ENCODE measurements at places on chromosomes 16 and 17. TPM values are rescaled to one million over a fixed set of nuclear protein-coding genes. Genes with fewer than 3 reads are reported as not detected.

DNA sequence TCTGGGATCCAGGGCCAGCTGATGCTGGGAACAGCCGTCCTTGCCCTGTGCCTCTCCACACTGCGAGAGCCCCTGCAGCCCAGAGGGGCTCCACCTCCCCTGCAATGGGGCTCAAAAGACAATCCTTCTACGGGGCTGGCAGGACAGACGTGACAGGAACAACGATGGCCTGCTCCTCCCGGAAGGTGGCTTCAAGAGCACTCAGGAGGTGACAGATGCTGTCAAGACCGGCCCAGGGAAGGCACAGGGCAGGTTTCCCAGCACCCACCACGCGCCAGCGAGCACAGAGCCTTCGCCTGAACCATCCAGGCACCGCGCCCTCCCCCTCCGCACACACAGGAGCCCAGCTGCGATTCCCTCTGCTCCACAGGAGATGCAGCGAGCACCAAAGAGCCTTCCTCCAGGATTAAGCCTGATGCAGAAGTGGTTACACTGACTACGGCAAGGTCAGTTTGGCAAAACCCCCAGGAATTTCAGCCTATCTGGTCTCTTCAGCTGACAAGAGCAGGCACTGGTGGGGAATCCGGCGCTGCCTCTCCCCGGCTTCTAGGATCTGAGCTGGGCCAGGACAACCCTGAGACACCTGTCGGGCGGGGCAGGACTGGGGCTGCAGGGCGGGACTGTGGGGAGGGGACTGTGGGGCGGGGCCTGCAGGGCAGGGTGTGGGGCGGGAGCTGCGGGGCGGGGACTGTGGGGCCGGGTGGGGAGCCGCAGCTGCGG lies 103.4 kb downstream of the ZNF778 start:
- DNase-seq: no peak

DNA sequence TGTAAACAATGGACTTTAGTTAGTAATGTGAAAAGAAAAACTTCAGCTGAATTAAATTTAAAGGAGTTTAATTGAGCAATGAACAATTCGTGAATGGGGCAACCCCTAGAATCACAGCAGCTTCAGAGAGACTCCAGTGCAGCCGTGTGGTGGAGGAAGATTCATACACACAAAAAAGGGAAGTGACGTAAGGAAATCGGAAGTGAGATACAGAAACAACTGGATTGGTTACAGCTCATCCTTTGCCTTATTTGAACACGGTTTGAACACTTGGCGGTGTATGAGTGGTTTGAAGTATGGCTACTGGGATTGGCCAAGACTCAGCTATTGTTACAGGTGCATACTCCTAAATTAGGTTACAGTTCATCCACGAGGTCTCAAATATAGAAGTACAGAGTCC lies 460.4 kb upstream of the ASIC2 start:
- DNase-seq: no peak

DNA sequence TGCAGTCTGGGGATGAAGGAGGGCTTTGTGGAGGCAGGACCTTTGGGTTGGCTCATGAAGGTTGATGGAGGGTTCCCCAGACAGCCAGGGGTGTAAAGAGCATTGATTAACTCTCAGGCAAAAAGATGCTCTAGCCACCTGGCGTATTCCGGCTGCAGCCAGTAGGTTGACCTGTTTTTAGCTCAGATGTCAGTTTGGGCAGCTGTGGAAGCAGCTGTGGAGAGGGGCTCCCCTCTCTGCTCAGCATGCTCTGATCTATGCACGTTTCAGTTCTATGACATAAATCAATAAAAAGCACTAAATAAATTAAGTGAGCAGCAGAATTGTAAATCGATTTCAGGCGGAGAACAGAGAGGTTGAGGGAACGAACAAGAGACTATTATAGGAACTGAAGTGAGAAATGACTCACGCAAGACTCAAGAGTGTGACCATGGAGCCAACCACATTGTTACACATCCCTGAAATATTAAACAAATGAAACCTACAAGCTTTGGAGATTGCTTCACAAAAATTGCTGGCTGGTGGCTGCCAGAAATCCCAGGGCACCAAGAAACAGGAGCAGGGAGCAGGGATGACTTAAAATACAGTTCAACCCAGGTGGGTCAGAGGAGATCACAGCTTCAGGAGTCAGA lies 111.9 kb downstream of the GSG1L start:
- no peak for DNase-seq

DNA sequence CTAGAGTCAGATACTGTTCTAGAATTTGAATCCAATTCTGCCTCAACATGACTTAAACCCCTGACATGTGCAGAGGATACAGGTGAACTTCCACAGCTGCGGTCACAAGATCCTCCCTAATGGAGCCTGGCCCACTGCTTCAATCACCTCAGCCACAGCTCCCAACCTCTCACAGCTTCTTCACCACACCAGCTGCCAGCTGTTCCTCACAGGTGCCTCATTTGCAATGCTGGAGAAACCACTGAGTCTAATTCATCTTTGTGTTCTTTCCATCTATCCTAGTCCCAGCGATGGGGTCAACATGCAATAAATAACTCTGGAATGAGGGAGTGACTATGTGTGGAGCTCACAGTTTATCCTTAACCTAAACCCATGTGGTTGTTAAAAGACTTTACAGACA lies 72.0 kb upstream of the MAF start:
- DNase-seq: no peak

GRCh38 chr17:56912105-56912999 lies 1.5 kb downstream of the TRIM25 start:
- no peak for DNase-seq

- no peak for DNase-seq
Measured at GRCh38 chr16:62149631-62150030, 113.4 kb upstream of the CDH8 start.

DNA sequence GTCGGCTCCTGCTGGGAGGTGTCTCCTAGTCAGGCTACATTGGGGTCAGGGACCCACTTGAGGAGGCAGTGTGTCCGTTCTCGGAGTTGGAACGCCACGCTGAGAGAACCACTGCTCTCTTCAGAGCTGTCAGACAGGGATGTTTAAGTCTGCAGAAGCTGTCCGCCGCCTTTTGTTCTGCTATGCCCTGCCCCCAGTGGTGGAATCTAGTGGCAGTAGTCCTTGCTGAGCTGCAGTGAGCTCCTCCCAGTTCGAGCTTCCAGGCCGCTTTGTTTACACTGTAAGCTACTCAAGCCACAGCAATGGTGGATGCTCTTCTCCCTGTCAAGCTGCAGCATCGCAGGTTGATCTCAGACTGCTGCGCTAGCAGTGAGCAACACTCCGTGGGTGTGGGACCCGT lies 36.0 kb downstream of the ITFG1 start:
- no peak for DNase-seq

GRCh38 chr17:65398040-65398787 lies 163.2 kb downstream of the AXIN2 start:
- DNase-seq: no peak

TM4SF5 gene
- not detected for total RNA-seq

C16orf86 gene
- 1.4 TPM for total RNA-seq

SMIM36 gene
- not detected for total RNA-seq

OTOA gene
- not detected for total RNA-seq

GRCh38 chr17:39604911-39605491 lies 2.7 kb downstream of the NEUROD2 start:
- DNase-seq: no peak

GPRC5C gene
- 0.33 TPM for total RNA-seq

KLHDC4 gene
- total RNA-seq: 74.0 TPM

PMP22 gene
- not detected for total RNA-seq

DNA sequence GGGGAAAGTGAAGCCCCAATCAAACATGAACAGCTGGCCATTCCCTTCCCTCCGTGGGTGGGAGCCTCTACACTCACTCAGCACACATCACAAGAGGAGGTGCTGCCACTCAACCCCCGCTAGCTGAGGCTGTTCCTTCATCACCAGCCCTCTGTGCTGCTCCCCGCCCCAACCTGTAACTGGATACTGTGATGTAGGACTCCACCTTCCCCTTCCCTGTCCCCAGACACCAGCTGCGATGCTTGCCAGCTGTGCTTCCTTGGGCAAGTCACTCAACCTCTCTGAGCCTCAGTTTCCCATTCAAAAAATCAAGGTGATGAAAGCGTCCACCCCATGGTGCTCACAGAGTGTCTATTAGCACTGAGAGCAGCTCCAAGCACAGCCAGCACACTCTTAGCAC lies 273.2 kb downstream of the MRTFB start:
- no peak for DNase-seq

- peak; percentile 43 for DNase-seq
Measured at GRCh38 chr17:7717756-7718350, 309 bp downstream of the DNAH2 start.

DNA sequence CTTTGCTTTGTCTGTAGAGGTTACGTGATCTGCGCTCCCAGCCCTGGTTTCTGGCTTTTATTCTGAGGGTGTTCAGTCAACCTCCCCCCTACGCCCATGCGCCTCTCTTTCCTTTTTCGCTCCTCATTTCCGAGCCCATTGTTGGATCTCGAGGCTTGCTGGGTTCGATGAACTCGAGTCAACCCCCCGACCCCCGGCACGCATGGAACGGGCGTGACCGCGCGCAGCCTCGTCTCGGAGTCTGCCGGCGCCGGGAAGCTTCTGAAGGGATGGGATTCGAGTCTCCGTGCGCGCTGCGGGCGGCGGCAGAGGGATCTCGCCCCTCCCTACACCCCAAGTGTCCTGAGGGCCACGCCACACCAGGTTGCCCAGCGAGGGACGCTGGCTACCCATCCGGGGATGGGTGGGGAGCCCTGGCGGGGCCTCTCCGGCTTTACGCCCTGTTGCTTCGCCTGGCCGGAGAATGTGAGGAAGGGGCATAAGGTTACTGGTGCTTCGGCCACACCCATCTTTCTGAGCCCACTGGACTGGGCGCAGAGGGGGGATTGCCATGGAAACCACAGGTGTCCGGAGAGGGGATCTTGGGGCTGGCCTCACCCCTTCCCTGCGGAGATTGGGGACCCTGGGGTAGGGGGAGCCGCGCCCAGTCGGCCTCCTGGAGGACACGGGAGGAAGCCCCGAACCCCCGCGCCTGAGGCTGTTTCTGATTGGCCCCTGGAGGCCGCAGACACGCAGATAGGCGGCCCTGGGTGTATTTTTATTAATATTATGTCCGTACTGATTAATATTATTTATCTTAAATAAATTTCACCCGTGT lies 1.8 kb downstream of the MAPT start:
- DNase-seq: no peak

NETO2 gene
- total RNA-seq: 0.44 TPM

DNA sequence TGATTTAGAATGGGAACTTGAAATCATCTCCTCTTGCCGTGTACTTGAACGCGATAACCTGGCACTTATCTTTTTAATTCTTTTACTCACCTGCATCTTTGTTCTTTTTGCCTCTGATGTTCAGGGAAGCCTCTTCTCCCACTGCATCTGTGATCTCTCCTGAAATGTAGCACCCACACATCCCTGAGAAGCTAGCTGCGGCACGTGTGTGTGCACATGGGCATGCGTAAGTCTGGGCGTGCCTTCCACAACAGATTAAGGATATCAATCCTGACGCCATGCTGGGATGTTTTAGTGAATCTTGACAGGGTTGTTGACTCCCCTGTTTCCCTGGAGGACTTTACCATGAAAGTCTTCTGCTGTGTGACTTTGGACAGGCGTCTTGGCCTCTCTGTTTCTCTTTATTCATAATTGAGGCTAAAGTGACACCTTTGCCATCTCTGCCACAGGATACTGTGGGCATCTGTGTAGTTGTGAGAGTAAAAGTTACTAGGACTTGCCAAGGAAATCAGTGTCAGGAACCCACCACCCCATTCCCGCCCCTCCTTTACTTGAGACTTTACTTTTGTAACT lies 20.5 kb downstream of the IL4R start:
- no peak for DNase-seq

KRTAP3-3 gene
- total RNA-seq: not detected

GRCh38 chr17:82880620-82881323 lies 41.0 kb upstream of the ZNF750 start:
- no peak for DNase-seq

DNA sequence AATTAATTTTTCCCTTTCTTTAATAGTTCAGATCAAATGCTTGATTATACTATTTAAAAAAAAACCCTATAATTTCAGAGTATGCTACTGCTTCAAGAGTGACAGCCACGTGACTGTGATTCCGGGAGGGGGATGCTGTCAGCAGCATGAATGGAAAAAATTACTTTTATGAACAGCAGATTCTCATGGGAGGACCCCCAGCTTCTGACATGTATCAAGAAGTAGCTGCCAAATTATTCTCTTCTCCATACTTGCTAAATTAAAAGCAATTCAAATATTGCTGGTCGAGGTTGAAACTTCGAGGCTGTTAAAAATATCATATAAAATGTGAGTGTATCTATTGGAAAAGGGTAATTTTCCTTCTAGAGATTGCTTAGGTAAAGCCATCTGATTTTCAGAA lies 95.0 kb downstream of the HS3ST4 start:
- DNase-seq: no peak

- DNase-seq: no peak
Measured at GRCh38 chr16:17354141-17354601, 116.6 kb downstream of the XYLT1 start.

NACA2 gene
- 0.61 TPM for total RNA-seq

DNA sequence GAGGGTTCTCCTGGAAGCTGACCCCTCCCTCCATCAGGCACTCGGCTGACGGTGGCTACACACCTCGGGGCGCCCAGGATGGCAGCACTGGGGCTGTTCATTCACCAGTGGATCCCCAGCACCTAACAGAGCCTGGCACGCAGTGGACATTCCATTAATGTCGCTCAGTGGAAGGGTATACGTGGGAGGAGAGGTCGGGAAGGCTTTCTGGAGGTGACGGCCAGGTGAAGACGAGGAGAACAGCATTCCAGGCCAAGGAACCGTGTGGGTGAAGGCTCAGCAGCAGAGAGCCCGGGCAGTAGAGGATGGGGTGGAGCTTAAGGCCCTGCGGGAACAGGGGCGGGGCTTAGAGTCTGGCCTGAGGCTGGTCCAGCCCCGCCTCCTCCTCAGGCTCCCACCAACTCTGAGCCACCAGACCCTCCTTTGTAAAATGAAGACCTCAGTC lies 2.5 kb upstream of the HS3ST6 start:
- DNase-seq: no peak

- no peak for DNase-seq
Measured at GRCh38 chr17:37400505-37400904, 6.1 kb downstream of the ACACA start.

DNA sequence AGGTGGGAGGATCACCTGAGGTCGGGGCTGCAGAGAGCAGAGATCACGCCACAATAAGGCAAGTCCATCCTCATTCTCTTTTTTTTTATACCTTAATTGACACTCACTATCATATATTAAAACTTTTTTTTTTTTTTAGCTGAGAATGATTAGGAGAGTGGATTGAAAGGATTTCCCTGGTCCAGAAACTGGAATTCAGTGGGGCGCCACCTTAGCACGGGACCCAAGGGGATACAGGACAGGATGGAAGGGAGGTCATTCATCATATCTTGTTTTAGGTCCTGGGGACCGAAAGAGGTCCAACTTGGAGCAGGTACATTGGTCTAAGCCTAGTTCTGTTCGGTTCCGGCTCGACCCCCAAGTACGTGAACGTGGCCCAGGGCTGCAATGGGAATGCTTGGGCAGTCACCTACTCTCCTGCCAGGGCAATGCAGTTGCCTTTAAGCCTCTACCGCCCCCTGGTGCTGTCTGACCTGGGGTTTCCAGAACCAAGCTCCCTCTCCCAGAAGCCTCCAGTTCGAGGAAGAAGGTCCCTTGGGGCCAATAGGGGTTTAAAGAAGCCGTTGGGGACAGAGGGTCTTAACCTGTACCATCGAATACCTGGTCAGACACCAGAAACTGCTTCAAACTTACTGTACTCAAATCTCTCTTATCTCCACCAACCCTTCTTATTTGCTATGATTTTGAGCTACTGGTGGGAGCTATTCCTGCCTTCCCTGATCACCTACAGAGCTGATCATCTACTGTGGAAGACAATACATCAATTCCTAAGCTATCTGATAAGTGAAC lies 19.9 kb upstream of the GPATCH8 start:
- peak; percentile 29 for DNase-seq

ENPP7 gene
- 0.16 TPM for total RNA-seq

ACE gene
- 4.3 TPM for total RNA-seq

GRCh38 chr17:57953705-57954396 lies 1.4 kb downstream of the CUEDC1 start:
- DNase-seq: no peak

All from CD8-positive, alpha-beta T cell (primary cell).